ENCODE measurements at places on chromosomes 13 and 19.

GRCh38 chr13:44470638-44471562 is 97.3 kb downstream of the SERP2 start:
- no peak for DNase-seq

- DNase-seq = no peak
These were observed 101.3 kb downstream of the KCNRG start for GRCh38 chr13:50116430-50116973.

GRCh38 chr19:20247016-20247683 is 80.1 kb downstream of the ZNF486 start:
- DNase-seq = no peak

GRCh38 chr19:47487551-47488515 is 3.8 kb upstream of the KPTN start:
- no peak for DNase-seq

DNA sequence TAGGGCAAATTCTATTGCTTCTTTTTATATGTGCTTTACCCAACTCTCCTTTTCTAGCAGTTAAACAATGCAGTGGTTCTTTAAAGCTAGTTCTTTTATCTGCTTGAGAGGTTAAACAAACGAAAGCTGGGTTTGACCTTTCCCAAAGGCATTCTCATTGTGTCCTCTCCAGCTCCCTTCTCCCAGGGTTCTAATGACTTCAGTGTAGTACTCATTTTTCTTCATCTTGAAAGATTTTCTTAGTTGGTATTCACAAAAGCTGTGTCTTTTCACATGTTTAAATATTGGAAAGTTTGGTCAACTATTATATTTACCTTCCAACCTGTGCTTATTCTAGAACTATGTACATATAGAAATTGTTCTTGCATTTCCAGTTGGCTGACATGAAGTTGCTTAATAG is 1.5 kb downstream of the WASF3 start:
- DNase-seq = no peak

DNA sequence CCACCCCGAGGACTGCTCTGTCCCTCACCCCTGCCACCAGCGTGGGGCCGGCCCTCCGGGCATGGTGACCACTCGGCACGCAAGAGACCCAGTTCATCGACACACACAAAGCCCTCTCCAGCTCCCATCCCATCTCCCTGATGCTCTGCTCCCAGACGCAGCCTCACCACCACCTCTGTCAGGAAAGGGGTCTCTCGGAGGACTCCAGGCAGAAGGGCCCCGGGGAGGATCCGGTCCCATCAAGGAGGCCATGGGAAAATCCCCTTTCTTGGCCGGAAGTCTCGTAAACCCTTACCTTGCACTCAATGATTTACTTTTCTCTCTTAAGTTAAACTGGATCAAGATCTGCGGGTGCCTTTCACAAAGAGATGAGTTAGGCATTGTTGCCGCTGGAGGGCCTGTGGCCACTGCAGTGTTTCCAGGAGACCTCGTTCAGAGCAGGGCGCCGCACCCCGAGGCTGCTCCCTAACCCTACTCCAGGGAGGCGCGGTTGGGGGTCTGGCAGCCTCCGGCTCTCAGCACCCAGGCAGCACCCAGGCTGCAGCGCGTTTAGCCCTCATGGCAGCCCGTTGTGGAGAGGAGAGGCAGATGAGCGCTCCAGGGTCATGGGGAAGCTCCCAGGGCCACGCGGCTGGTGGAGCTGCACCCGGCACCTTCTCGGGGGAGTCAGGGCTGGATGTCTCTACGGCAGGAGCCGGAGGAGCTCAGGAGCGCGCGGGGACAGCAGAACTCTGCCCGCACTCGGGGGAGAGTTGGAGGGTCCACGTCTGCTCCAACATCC is 31.0 kb downstream of the C2CD4C start:
- no peak for DNase-seq

GRCh38 chr19:44747739-44748425 is 626 bp upstream of the BCL3 start:
- no peak for DNase-seq

DNA sequence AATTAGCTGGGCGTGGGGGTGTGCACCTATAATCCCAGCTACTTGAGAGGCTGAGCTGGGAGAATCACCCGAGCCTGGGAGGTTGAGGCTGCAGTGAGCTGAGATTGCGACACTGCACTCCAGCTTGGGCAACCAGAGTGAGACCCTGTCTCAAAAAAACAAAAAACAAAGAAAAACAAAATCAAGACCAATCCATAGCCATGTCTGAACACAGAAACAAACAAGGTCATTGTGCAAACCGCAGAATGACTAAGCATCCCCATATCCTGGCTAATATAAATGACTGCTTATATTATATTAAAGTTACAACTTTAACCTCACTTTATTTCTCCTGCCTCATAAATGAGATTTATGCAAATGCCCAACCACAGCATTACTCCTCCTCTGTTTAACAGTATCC is 2.3 kb upstream of the LYPD3 start:
- no peak for DNase-seq

- no peak for DNase-seq
These were observed 2275.0 kb upstream of the PCDH20 start for GRCh38 chr13:63690672-63691071.

DNA sequence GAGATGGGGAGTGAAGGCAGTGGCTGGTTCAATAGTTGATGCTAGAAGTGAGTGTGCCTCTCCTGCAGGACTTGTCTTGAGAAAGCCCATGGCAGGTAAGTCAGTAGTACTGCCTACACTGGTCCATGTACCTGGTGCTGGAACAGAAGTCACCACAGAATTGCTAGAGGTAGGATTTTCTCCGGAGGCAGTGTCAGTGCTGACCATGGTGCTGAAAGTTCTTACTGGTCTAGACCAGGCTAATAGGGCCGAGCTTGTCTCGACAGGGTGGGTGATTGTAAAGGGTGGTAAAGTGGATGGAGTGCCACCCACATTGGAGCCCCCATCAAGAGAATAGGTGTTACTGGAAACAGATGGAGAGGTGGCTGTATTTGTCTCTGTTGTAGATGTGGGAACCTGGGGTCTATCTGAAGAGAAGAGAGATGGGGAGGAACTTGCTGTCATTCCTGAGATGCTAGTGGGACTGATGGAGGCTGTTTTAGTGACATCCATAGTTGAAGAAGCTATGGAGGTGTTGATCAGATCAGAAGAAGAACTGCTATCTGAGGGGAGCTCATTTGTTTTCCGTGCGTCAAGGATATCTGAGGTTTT is 36.6 kb downstream of the MUC16 start:
- no peak for DNase-seq

GRCh38 chr13:95317039-95317989 is 16.1 kb upstream of the ABCC4 start:
- no peak for DNase-seq

- no peak for DNase-seq
These were observed 62.3 kb downstream of the ITGBL1 start for GRCh38 chr13:101514695-101515275.

- DNase-seq = no peak
These were observed 29.0 kb upstream of the ZNF709 start for GRCh38 chr19:12513531-12514061.

GRCh38 chr13:38180670-38181069 is 169.0 kb upstream of the UFM1 start:
- DNase-seq = no peak

DNA sequence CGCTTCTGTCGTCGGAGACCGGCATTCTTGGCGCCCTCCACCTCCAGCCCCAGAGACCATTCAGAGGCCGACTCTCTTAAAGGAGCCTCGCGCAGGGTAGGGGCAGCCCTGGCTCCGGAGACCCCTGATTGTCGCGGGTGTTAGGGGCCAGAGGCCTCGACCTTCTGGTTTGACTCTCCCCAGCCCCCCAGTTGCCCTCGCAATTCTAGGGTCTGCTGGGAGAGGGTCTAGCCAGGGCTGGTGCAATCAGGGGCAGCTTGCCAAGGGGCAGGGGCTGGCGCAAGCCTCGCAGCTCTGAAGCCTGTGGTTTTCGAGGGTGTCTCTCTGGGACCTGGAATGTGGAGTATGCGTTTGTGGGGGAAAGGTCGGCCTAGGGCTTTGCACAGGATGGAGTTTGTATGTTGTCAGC is 1.6 kb upstream of the SLC7A10 start:
- no peak for DNase-seq

DNA sequence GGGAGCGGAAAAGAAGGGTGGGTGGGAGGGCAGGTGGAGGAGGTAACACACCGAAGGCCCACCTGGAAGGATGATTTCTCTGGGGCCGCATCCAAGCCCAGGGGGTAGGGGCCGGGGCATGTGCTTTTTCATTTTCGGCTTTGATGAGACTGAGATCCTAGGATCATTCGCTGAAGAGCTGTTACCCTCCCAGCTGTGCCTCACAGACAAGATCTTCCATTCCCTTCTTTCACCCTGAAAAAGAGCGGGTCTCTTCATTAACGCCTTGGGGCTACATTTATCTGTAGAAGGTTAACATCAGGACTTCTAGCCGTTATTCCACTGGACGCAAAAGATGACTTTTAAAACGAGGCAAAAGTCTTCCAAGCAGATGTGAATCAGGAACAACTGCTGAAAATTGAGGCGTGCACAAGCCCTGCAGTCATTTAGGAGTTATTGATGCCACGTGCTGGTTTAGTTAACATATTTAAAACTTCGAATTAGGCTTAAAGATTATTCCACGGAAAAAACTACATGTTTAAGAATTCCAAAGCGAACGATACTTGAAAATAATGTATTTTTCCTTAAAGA is 1.1 kb downstream of the LMO7 start:
- no peak for DNase-seq

DNA sequence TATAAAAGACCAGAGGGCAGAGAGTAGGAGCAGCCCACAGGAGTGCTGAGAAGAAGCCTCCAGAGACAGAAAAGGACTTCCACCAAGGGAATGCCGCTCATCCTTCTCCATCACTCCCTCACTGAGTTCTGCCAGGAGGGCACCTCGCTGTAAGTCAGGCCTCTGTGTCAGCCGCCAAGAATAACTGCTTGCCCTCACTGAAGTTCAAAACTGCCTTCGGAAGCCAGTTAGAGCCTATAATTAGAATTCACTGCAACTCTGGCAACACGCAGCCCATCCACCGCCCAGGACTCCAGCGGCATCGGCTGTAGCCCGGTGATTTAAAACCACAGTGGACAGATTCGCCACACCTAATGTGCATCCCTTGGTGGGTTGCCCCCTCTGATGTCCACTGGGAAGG is 281.8 kb upstream of the ZNF507 start:
- DNase-seq = no peak

DNA sequence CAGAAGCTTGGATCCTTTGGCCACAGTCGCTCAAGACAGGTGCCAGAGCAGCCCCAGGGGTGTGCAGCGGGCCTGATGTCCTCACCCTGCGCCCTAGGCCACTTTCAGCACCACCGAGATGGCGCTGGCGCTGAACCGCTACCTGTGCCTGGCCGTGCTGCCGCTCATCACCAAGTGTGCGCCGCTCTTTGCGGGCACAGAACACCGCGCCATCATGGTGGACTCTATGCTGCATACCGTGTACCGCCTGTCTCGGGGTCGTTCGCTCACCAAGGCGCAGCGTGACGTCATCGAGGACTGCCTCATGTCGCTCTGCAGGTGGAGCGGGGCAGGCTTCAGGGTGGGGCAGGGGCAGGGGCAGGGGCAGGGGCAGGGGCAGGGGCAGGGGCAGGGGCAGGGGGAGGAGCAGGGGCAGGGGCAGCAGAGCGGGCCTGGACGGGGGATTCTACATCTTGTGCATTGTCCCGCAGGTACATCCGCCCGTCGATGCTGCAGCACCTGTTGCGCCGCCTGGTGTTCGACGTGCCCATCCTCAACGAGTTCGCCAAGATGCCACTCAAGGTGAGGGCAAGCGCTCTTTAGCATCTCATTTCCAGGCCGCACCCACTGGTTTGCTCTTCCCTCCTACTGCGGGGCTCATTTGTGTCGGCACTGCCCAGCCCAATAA is 69.1 kb downstream of the RYR1 start:
- DNase-seq = no peak

DNA sequence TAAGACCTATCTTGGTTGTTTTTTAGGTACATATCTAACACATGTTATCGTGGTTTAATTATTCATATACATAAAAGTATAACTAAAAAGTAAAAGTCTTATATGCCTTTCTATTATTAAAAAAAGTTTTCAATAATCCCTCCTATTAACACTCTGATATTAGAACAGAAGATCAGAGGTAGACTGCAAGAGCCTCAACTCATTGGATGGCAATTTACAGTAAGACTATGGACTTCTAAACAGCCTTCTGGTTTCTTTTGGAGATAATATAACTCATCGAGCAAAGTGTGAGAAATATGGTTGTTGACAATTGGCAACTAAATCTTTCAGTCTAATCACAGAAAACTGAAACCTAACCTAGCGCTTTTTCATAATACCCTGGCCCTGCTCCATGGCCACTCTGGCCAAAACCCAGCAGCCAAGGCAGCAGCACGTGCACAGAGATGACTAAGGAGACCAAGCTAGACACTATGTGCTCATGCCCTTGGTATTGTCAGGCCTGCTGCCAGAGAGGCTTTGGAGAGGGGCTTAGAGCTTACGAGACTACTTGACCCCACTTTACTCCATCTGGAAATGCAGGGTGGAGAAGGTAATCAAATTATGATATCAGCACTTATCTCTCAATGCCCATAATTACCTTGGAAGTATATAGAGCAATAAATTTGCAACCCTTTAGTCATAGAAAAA is 40.6 kb upstream of the EEF1AKMT1 start:
- DNase-seq = no peak

- no peak for DNase-seq
These were observed 22.0 kb downstream of the SLC5A5 start for GRCh38 chr19:17893766-17894165.

GRCh38 chr13:76300688-76301087 is 585.5 kb downstream of the KCTD12 start:
- DNase-seq = no peak

DNA sequence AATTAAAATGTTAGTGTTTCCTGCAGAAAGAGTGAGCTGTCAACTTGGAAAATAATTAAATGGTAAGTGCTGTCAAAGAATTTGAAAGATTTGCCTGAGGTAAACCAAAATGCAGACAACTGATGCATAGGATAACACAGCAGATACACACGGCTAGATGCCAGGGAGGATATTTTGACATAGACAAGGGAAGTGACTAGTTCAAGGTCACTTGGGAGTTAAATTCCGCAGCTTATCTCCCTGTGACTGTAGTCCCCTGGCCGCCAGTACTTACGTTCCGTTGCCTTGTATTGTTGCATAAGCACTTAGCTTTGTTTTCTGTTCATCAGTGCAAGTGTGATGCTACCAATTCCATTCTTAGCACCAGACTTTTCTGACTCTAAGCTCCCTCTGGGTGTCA is 247.3 kb upstream of the MAB21L1 start:
- DNase-seq = no peak

Data from stimulated activated CD4-positive, alpha-beta T cell treated with anti-CD3 and anti-CD28 coated beads, TNF-alpha, amount 100 ng/mL, for 1 hour (primary cell).